ENCODE measurements at places on chromosomes 3 and 15.

- DNase-seq: no peak
Measured at GRCh38 chr15:35671197-35671596, 125.2 kb upstream of the DPH6 start.

DNA sequence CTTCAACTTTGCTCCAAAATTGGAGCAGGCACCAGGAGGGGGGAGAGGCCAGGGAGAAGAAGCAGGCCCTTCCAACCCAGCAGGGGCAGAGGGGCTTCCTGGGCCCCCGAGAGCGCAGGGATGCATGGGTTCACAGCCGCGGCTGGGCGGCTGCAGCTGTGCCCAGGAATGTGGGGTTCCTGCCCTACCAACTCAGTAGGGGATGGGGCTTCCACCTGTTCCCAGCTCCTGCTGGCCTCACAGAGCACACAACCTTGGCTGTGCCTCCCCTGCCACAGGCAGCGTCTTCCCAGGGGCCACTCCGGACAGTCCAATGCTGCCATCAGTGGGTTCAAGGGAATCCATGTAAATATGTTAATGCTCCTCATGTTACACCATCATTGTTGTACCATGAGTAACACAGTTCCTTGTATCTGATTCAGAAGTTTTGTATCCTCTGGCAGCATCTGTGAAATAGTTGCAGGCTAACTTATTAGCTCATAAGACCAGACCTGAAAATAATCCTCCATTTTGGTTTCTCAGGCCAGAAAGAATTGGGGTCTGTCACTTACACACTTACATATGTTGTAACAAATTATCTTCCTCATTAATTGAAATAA is 12.1 kb upstream of the SIAH2 start:
- DNase-seq: no peak

GRCh38 chr3:98530676-98531075 is 1.1 kb upstream of the GPR15 start:
- DNase-seq: no peak

GRCh38 chr3:65795166-65795565 is 243.6 kb downstream of the MAGI1 start:
- no peak for DNase-seq

DNA sequence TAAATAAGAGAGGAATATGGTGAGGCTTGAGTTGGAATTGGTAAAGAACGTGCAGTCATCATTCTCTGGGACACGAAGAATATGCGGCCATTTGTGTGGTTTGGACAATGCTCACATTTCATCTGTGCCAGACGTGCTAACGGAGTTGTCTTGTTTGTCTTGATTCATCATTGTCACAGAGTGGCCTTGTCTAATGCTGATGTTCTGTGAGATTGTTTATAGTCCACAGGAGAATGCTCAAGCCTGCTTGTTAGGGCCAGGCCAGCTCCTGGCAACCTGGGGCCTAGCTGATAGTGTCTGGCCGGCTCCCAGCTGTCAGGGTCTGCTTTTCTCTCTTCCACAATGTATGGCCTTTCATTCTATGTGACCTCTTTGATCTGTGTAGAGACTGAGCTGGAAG is 384.7 kb downstream of the EDEM1 start:
- DNase-seq: no peak

DNA sequence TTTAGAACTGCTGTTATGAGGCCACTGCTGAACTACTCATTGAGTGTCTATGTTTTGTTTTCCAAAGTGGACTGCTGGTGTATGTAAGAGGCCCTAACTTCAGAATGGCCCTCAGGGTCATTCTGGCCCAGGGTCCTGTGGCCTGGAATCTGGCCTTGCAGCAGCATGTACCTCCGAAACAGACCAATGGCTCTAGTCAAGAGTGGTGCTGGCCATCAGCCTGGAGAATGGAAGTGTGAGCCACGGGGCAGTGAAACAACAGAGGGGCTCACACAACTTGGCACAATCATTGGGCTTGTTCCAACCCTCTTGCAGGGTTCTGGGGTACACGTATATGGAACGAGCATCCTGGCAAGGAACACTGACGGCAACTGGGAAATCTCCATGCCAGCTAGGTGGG is 40.5 kb downstream of the SCN5A start:
- no peak for DNase-seq

GRCh38 chr3:177345049-177345972 is 148.0 kb upstream of the TBL1XR1 start:
- DNase-seq: peak; percentile 60

- DNase-seq: no peak
Measured at GRCh38 chr3:47251689-47252088, 30.9 kb downstream of the KIF9 start.

- no peak for DNase-seq
Measured at GRCh38 chr15:59295261-59296001, 77.2 kb downstream of the MYO1E start.
